LoVo (cell line): ENCODE measurements at places on chromosomes 3 and 15.

DNA sequence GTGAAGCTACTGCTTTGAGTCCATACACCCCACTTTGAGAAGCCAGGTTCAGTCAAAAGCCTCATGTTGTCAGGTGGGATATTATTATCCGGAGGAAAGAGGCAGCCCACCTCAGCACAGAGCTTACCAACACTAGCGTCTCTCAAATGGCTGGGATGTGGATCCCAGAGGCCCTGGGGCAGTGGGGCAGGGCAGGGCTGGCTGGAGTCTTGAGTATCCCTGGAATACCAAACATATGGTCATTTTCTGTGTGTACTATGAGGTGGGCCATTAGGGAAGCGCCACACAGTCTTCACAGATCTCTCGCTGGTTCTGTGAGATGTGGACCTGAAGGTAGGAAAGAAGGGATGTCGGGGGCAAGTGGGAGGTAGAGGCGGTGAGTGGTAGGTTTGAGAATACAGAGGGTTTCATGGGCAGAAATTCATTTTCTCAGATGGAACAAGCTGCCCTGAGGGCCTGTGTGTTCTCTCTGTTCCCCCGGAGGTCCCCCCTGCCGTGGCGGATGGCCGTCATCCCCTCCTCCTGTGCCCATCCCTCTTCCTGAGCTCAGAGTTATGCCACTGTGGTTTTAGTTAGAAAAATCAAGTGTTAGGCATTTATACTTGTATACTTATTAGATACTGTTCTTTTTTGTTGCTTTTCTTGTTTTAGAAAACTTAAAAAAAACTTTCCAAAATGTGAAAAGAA, 66.4 kb downstream of the USP13 start:
- no peak for DNase-seq

DNA sequence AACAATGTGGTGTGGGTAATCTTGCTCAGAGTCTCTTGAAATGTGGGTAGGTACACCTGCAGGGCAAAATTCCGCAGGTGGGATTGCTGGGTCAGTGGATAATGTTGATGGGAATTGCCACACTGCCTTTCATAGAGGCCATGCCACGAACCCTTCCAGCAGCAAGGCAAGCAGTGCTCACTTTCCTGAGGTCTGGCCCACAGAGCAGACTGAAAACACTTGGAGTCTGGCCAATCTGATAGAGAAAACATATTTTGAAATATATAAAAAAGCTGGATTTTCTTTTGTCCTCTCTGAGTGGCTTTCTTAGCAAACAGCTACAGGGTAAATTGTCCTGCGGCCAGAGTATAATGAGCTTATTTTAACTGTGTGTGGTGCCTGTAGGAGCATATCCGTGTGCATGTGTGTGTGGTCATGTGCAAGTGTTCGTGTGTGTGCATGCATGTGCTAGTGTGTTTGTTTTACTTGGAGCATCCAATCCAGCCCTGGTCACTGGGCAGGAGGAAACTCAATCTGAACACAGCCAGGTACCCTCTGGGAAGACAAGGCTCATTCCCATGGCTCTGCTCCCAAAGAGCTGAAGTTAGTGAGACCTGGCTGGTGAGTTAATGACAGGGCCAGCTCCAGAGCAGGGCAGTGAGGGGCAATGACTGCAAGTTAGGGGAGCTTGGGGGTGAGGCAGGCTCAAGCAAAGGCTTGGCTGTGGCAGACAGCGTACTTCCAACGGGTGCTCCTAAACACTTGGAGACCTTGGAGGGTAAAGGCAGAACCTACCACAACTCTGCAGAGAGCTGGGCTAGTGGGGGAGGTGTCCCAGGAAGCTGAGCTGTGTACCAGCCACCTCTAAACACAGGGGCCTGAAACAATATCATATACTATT, 91.3 kb downstream of the PLXNA1 start:
- DNase-seq = no peak

GRCh38 chr3:185830018-185830797, 5.4 kb upstream of the IGF2BP2 start:
- no peak for DNase-seq

- DNase-seq = no peak
Measured at GRCh38 chr3:72548981-72549380, 299.3 kb downstream of the SHQ1 start.

DNA sequence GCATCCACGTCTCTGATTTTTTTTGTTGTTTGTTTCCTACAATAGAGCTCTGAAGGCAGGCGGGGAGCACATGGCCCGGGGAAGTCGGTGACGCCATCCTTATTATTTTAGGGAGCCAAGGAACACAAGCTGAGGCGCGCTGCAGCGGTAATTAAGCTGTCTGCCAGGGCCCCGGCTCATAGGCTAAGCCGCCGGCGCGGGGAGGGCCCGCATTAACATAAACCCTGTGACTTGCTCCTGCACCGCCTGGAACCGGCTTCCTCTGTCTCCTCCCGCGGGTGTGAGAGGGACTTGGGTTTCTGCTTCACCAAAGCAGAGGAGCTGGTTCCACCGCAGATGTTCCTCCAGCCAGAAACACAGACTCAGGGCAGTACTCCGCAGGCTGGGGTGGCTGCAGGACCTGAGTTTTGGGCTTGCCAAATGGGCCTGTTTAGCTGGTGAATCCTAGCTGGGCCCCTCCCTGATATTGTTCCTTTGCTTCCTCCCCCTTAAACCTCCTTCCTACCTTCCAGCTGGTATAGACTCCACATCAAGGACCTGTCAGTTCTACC, 25.3 kb downstream of the ANP32A start:
- DNase-seq = no peak

DNA sequence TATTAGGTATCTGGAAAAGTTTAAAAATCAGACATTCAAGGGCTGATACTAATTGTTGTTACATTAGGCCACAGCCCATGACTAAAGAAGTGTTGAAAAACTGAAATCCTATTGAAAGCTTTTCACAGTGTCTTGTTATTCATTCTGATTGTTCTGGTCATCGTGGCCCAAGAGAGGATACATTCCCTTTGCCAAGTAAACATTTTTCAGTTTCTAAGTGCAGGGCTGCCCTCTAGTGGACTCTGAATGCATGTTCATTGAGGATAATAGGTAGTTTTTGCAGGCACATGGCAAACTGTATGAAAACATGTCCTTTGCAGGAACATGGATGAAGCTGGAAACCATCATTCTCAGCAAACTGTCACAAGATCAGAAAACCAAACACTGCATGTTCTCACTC, 181.1 kb downstream of the MYRIP start:
- DNase-seq = peak; percentile 47

- DNase-seq = no peak
Measured at GRCh38 chr3:54877730-54878129, 50.1 kb downstream of the LRTM1 start.

DNA sequence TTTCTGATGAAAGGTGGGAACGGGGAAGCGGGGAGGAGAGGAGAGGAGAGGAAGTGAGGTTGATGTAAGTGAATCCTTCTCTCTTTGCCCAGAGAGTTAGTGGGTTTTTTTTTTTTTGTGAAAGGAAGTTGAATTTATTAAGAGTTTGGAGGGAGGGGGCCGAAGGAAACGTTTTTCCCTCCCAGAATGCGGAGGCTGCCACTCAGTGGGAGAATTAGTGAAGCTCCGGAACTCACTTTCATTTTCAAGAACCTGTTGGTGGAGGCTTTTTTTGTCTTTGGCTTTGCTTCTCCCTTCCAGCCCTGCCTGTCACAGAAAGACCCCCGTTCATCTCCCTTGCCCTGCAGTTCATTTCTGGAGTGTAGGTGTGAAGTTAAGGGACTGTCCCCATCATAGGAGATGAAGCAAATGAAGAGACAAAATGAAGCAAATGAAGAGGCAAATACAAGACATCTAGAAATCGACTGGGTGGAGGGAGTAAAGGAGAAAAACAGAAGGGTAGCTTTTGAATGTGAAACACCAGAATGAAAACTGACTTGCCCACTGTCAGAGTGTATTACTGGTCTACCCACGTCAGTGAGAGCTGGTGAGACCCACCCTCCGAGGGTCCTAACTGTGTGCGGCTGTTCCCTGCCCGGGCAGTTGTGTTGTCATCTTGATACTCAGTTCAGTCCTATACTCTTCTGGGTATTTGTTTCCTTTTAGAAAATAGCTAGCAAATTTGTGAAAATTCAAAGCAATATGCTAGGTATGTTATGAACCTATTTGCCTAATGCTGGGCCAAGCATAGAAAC, 91.5 kb downstream of the ITPR1 start:
- DNase-seq = no peak

DNA sequence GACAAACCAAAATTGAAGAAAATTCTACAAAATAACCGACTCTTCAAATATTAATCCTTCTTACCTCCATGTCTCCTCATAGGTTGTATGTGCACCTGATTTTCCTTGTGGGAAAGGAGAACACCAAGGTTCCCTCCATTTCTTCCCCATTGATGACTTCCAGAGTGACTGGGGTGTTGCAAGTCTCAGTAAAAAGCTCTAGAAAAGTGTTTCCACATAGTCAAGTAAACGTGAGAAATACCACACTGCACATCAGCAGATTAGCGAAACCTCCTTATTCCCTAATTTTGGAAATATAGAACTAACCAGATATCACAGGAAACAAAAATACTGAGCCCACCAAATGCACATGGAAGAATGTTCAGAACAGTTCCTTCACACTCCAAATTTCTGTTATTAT, 4.9 kb upstream of the RPN1 start:
- no peak for DNase-seq

- DNase-seq = no peak
Measured at GRCh38 chr3:12197475-12197874, 38.8 kb upstream of the TIMP4 start.

GRCh38 chr3:186002884-186003472, 65.2 kb upstream of the TRA2B start:
- DNase-seq = no peak

- DNase-seq = no peak
Measured at GRCh38 chr15:35834216-35834830, 288.4 kb upstream of the DPH6 start.

GRCh38 chr3:159964166-159964973, 24.3 kb upstream of the IL12A start:
- DNase-seq = peak; percentile 61

DNA sequence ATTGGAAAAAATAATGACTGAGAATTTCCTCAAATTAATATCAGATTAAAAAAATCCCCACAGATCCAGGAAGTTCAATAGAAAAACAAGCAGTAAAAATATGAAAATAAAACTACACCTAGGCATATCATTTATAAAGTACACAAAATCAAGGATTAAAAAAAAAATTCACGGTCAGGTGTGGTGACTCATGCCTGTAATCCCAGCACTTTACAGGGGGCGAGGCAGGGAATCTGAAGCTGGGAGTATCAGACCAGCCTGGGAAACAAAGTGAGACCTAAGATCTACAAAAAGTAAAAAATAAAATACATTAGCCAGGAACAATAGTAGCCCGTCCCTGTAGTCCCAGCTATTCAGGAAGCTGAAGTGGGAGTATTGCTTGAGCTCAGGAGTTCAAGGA, 778.3 kb upstream of the ALCAM start:
- DNase-seq = no peak

DNA sequence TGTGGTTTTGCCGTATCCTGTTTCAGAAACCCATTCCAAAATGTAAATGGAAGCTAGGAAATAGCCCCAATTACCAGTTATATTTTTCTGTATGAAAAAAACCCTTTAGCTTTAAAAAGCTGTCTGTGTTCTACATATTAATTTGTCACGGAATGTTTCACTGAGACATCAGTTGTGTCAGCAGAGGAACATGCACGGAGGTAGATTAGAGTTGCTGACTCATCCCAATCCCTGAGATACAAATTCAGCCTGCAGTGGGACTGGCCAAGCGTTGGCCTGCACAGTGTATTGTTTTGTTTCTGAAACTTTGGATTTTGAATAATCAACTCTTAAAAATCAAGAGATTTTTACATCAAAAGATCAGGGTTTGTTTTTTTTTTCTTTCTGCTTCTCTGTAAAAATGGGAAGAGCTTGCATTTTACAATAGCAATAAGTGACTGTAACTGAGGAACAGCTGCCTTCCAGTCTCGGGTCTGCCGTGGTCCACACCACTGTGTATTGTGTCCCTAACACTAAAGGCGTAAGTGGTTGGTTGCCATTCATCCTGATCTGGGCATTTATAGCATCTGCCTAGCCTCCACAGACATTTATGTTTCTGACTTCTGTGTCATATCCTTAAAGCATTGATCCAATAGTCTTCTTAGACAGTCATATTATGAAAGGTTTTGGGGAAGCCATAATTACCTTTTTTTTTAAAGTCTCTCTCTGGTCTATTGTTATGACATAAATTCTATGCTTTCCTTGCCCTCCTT, 218.1 kb downstream of the ADAMTSL3 start:
- no peak for DNase-seq

DNA sequence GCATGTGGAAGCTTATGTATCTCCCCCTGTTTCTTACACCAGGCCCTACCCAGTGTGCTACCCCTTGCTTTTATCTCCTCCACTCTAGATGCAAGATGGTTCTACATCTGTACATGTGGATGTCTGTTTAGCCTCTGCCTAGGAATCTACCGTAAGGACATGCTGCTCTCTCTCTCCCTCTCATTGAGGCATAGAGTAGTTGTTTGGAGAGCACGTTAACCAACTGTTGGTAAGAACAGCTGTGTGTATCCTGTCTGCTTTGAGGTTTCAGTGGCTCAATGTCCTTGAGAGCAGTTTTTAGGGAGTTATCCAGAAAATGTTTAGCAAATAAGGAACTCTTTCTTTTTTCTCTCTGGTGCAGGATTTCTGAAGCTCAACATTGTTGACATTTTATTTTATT, 152.8 kb downstream of the DNAJB8 start:
- no peak for DNase-seq

DNA sequence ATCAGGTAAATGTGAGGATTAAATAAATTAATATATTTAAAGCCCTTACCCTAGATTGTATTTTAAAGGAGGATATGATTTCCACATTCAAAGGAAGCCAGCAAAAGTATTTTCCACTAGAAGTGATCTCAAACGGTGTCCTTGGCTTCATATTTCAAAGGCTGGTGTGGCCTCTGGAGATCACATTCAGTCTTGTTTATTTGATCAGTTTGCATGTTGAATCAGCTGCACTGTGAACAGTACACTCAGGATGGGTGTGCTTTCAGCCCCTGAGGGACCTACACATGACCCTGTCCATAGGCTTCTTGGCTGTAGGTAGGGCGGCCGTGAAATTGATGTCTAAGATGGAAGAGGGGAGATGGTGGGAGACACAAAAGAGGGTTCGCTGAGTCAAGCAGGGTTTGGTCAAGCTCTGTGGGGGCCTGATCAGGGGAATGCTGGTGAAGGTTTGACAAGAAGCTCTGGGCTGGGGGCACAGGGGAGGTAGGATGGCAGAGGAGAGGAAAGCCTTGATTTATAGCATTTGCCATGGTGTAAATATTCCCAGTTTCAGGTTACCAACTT, 21.9 kb downstream of the CYP8B1 start:
- no peak for DNase-seq

DNA sequence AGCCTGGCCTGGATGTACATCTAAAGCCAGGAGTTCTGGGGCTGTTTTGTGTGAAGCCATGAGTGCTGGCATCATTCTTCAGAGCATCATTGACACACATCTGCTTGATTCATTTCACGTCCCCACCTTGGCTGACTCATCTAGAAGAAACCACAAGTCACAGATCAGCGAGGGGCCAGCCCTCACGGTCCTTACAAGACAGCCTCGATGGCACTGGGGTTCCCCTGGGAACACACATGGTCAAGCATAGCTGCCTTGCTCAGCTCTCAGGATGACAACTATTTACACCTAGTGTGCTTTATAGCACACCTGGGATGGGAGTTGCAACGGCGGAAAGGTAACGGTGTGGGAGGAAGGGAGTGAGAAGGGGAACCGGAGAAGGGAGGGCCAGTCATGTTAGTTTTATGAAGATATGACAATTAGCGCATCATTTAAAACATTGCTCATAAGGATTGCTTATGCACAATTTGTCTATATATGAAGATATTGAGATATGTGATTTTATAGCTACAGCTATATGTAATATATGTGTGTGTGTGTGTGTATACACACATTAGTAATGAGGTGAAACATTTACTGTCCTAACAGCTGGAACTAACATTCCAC, 227.1 kb downstream of the RPLP1 start:
- no peak for DNase-seq

- DNase-seq = no peak
Measured at GRCh38 chr3:129835198-129835597, 58.3 kb downstream of the TMCC1 start.
